ENCODE measurements at places on chromosomes 1 and 21.

GRCh38 chr1:35499652-35500176 is 57.5 kb downstream of the KIAA0319L start:
- DNase-seq = no peak

DNA sequence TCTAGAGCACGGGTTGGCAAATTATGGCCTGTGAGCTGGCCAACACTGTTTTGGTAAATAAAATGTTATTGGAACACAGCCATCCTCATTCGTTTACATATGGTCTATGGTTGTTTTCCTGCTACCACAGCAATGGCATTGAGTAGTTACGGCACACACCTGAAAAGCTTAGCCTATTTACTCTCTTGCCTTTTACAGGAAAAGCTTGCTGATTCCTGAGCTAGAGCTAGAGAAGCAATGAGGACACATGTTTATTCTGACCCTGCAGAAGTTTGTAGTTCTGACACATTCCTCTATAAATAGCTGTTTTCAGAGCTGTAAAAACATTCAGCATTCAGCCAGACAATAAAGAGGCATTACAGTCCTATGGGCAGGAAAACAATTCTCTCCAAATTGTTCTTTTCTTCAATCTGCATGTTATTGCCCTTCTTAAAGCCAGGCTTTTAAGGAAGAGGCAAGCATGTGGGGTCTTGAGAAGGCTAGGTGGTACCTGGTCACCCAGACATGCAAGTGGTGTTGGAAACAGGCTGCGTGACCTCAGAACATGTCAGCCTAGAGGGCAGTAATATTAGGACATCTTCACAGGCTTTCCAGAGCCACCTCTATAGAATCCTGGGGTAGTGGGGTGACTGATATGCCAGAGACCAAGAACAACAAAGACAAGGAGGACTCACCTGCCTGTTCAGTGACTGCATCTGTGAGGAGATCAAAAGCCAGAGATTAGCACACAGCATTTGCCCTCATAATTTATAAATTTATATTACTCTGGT is 1.6 kb downstream of the FCRL2 start:
- no peak for DNase-seq

DNA sequence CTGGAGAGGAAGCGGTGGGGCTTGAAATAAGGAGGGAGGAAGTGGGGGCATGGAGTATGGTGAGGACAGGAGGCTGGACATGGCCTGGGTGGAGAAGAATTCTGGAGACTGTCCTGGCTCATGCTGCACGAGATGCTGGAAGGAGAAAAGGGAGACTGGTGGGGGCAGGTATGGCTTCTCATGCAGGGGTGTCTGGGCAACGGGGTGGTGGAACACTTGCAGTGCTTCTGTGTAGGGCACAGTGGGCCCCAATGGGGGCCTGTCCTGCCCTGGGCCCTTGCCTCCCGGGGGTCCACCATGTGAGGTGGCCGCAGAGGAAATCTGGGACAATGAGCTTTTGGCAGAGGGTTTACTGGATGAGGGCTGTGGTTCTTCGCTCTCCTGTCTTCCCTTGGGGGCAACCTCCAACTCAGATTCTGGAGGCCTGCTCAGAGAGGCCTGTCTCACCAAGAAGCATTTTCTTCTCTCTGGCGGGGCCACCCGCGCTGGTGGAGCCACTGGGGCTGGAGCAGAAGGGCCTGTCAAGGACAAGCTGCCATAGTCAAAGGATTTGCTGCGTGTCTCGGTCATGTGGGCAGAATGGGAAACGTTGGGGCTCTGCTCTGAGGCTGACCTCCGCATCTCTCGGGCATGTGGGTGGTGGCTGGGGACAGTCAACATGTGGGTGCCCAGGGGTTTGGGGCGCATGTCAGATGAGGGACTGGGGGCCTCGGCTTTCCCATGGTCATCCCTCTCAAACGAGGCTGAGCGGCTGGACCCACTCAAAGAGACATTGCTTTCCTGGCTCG is 96.9 kb upstream of the EDN2 start:
- DNase-seq = no peak

- DNase-seq = no peak
Measured at GRCh38 chr1:23530747-23531561, at the start of gene E2F2. TSS of gene E2F2 (minus strand) at chr1:23531233. CDS start at chr1:23530793, 440 bp downstream.

GRCh38 chr1:231699784-231700183 is 73.2 kb downstream of the DISC1 start:
- no peak for DNase-seq

DNA sequence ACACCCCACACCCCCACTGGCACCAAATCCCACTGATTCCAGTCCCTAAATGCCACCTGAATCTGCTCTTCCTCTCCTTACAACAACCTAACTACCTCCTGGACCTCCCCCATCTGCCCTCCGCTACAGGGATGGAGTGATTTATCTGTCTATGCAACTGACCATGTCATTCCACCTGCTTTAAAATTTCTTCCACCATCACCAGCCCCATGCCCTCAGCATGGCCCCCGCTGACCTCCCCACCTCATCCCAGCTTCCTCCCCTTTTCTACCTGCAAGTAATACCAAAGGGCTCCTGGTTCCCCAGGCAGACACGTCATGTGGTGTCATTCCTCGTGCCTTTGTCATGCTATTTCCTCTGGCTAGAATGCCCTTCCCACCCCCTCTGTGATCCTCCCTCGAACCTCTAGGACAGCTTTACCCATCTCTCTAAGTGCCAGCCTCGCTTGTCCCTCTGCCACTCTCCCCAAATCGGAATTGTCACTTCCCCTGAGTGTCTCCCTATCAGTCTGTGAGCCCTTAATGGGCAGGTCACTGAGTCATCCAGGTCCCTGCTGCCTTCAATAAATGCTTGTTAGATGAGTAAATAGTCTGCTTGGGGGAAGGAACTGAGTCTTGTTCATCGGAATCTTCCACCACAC is 3.7 kb downstream of the GJB4 start:
- DNase-seq = no peak

DNA sequence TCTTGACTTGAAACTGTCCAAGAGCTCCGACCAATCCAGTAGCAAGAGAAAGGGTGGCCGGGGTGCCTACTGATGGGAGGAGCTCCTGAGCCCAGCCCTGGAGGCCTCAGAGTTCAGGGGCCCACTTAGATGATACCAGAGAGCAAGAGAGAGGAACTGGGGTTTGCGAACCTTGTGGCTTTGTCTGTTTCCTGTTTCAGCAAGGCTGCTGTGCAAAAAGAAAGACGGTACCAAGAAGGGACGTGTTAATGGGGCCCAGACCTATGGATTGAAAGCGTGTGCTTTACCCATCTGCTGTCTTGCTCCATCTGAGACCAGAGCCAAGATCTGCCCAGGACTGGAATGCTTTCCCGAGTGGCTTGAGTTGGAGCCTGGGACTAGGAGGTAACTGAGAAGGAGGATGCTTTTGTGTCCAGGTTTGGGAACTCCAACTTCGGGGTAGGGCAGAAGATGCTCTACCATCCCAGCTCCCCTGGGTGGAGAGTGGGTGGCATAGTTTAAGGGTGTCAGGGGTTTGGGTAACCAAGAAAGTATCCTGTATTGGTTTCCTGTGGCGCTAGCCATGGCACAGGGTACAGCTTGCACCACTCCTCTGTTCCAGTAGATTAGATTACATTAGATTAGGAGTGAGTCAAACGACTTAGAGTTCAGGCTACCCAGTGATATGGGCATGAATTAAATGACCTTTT is at the start of gene TRAF3IP3:
TSS of gene TRAF3IP3 (plus strand) at position 128 of the 689 bp plus-strand sequence. CDS start 3,987 bp downstream, outside the sequence.
- DNase-seq = peak; percentile 48

DNA sequence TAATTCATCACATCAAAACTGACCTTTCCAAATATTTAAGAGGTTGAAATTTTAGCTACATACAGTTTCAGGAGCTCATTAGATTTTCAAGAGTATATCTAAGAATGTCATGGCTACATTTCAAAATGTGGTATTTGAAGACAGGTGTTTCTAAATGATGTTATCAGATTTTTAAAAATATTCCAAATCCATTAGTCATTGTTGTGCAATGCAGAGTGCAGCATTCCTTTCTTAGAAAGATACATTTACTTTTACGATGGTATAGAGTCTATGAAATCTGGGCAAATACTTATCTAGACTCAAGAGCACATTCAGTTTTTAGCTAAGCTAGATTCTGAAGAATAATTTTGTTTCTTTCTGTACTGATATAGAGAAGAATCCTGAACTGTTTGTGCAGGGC is 230.3 kb downstream of the CHRM3 start:
- no peak for DNase-seq

DNA sequence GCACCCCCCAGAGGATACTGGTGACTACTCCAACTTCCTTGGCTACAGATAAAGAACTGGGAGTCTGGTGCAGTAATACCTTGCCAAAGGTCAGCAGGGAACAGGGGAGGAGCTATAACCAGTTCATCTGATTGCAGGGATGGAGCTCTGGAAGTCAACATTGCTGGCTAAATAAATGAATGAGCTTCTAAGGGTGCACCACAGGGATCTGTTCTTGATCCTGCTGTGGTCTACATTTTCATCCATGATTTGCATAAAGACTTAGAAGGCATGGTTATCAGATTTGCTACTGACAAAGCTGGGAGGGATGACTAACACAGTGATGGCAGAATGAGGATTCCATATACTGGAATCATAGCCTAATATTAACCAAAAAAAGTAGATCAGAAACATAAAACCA is 18.3 kb downstream of the PLEKHA6 start:
- DNase-seq = no peak

DNA sequence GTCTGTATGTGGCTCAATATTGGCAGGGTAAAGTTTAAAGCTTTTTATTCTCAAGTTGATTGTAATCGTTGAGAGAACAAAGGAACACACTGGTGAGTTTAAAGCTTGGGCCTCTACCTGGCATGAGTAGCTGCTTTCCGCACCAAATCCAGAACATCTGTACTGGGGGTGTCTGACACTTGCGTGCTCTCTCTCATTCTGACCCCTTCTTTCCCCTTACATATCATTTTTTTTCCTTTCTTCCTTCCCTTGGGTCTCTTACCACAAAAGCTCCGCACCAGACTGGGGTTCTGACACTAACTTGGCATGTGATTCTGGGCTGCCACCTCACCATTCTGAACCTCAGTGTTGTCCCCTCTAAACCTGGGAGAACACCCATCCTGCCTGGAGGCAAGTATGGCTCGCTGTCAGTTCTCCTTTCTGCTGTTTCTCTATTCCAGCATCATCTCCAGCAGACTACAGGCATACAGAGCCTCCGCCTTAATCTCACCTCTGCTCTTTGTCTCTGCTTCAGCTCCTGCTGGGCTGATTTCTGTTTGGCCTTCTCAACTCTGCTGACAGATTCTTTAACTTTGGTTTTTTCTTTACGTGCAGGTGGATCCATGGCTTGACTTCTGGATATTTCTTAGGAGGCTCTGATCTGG is 859 bp upstream of the ERMAP start:
- no peak for DNase-seq

DNA sequence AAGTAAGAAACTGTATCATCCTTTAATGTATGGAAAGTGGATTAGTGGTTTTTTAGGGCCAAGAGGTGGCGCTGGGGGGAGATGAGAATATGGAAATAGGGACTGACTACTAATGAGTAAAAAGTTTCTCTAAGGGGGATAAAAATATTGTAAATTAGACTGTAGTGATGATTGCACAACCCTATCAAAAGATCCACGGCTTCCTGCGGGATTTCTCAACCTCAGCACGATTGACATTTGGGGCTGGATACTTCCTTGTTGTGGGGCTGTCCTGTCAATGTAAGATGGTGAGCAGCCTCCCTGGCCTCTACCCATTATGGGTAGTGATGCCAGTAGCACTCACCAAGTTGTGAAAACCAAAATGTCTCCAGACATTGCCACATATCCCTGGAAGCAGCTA is 36.0 kb upstream of the PRDM2 start:
- DNase-seq = no peak

DNA sequence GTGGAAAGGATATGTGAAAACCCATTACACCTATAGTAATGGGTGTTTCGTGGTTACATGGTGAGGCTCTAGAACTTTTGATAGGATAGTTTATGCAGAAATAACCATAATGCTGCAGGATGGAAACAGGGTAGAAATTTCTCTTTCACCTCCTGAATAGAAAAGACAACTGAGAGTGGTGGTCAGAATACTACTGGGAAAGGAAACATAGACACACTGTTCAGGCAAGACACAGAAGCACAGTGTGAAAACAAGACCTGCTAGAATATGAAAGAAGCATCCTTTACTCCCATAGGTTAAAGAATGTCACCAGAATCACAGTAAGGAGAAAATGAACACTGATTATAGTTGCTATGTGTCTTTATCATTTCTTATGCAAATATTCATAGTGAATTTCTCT is 496.6 kb downstream of the DPYD start:
- no peak for DNase-seq

DNA sequence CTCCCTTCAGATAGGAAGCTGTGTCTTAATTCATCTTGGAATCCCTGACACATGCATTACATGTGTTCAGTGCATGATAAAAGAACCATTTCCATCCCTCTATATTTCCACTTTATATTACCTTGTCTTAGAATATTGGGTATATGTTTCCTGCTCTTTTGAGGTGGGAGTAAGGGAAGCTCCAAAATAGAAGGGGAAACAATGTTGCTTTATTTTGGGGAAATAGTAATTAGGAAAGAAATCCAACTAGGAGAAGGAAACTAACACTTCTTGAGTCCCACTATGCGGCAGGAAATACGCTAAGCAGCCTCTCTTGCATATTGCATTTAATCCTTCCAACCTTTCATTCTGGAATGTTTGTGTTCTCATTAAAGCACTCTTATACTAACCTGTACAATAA is 89.4 kb upstream of the VAV3 start:
- DNase-seq = no peak

GRCh38 chr1:178052650-178053461 is 41.0 kb upstream of the RASAL2 start:
- DNase-seq = no peak

GRCh38 chr1:155934936-155935590 is 850 bp upstream of the KHDC4 start:
- DNase-seq = no peak

- no peak for DNase-seq
Measured at GRCh38 chr1:226625832-226626576, 77.4 kb downstream of the STUM start.

GRCh38 chr1:23196627-23197328 is 20.5 kb downstream of the HTR1D start:
- DNase-seq = no peak

GRCh38 chr1:5724847-5725246 is 267.4 kb downstream of the NPHP4 start:
- no peak for DNase-seq

- DNase-seq = no peak
Measured at GRCh38 chr1:37995751-37996345, 6.0 kb upstream of the SF3A3 start.

DNA sequence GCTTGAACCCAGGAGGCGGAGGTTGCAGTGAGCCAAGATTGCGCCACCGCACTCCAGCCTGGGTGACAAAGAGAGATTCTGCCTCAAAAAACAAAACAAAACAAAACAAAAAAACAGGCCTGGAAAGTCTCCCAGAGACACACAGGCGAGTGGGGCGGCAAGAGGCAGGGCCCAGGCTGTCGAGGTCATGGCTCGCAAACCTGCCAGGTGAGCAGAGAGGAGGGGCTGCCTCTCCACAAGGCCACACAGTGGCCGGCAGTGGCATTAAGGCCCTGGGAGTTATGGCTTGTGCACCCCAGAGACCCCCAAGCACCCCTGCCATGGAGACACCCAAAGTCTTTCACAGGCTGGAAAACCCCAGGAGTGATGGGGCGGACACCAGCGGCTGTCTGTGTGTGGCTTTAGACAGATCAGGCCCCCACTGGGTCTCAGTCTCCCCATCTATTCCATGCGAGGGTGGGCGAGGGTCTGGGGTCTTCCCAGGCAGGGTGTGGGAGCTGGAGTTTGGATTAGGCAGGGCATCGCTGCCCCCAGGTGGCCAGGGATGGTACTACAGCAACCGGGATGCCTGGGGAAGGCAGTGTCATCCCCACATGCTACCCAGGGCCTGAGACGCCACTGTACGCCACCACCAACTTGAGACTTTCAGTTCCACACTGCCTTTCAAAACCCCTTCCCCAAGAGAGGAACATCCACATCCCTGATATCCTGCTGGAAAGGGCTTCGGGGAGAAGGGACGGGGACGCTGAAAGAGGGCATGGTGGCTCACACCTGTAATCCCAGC is 7.3 kb upstream of the CTRC start:
- DNase-seq = peak; percentile 86
